ENCODE measurements at places on chromosomes 12 and 14. TPM values are rescaled to one million over a fixed set of nuclear protein-coding genes. Genes with fewer than 3 reads are reported as not detected.

SIX6 gene
- total RNA-seq: not detected

WSB2 gene
- total RNA-seq: 193 TPM

APEX1 gene
- total RNA-seq: 163 TPM

ZNF891 gene
- total RNA-seq: 2.2 TPM

HNF1A gene
- 0.26 TPM for total RNA-seq

CACNA2D4 gene
- 0.15 TPM for total RNA-seq

ASCL1 gene
- not detected for total RNA-seq

FLRT2 gene
- 4.5 TPM for total RNA-seq

TAS2R8 gene
- not detected for total RNA-seq

LRCOL1 gene
- total RNA-seq: not detected

SUDS3 gene
- 37.4 TPM for total RNA-seq

KRT78 gene
- not detected for total RNA-seq

INTS13 gene
- total RNA-seq: 55.9 TPM

AMN gene
- 0.44 TPM for total RNA-seq

NKX2-1 gene
- total RNA-seq: 0.13 TPM

SLC25A21 gene
- 2.1 TPM for total RNA-seq

CCDC197 gene
- total RNA-seq: not detected

TM7SF3 gene
- total RNA-seq: 59.8 TPM

PLEKHG3 gene
- total RNA-seq: 34.0 TPM

SUSD6 gene
- 10.9 TPM for total RNA-seq

YARS2 gene
- total RNA-seq: 28.0 TPM

TPPP2 gene
- total RNA-seq: not detected

C12orf60 gene
- total RNA-seq: 0.54 TPM

MAP1LC3B2 gene
- total RNA-seq: 1.9 TPM

ST8SIA1 gene
- total RNA-seq: 0.13 TPM

MNAT1 gene
- total RNA-seq: 29.4 TPM

TMEM132C gene
- not detected for total RNA-seq

ESR2 gene
- total RNA-seq: not detected

RPS6KL1 gene
- 14.9 TPM for total RNA-seq

KRT72 gene
- total RNA-seq: not detected

WIF1 gene
- not detected for total RNA-seq

TAS2R13 gene
- total RNA-seq: 0.39 TPM

OTX2 gene
- not detected for total RNA-seq

PZP gene
- not detected for total RNA-seq

SLC7A8 gene
- 0.90 TPM for total RNA-seq

KIAA0586 gene
- 14.7 TPM for total RNA-seq

SPIC gene
- not detected for total RNA-seq

GDF3 gene
- total RNA-seq: not detected

LMO3 gene
- 0.51 TPM for total RNA-seq

KCNH3 gene
- total RNA-seq: 0.64 TPM

MEG3 gene
- total RNA-seq: 62.4 TPM

FLVCR2 gene
- 9.7 TPM for total RNA-seq

PABPN1 gene
- 159 TPM for total RNA-seq

PPP4R4 gene
- 1.1 TPM for total RNA-seq

SERPINA3 gene
- 5.7 TPM for total RNA-seq

KRT7 gene
- total RNA-seq: 16.8 TPM

CLEC4C gene
- total RNA-seq: not detected

AKAP3 gene
- 0.26 TPM for total RNA-seq

COQ10A gene
- total RNA-seq: 20.0 TPM

ANKRD33 gene
- 0.21 TPM for total RNA-seq

All from Panc1 (cell line).